ENCODE measurements at places on chromosomes 7 and 10.

- no peak for DNase-seq
Measured at GRCh38 chr7:7567898-7568531, 1.3 kb downstream of the MIOS start.

GRCh38 chr7:13988731-13989125 is 738 bp downstream of the ETV1 start:
- DNase-seq: peak; percentile 56

GRCh38 chr7:31811650-31812461 is 124.8 kb downstream of the PPP1R17 start:
- DNase-seq: no peak

DNA sequence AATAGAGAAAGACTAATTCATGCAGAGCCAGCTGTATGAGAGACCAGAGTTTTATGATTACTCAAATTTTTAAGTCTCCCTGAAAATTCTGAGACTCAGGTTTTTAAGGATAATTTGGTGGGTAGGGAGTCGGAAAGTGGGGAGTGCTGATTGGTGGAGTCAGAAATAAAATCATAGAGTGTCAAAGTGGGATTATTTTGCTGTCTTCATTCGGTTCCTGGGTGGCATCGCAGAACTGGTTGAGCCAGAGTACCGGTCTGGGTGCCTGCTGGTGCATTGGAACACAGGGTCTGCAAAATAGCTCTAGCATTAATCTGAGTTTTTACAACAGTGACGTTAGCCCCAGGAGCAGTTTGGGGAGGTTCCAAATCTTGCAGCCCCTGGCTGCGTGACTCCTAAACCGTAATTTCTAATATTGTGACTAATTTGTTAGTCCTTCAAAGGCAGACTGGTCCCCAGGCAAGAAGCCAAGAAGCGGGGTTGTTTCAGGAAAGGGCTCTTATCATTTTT is 32.4 kb downstream of the GPRIN2 start:
- no peak for DNase-seq

DNA sequence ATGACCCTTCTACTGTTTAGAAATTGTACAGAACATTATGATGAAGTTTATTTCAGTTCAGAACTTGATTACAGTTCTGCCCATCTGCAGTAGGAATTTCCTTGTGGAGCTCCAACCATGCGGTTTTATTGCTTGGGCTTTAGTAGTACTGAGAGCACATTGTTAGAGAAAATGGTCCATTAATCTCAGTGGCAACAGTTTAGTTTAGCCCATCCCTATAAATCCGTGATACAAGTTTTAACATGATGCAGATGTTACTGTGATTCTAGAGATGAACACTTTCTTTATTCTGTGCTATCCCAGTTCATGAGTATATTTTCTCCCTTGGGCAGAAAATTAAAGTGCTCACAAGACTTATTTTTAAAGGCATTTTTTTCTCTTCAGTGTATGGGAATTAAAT is 84.8 kb upstream of the FZD8 start:
- DNase-seq: no peak

- no peak for DNase-seq
Measured at GRCh38 chr7:80826520-80827238, 92.2 kb downstream of the SEMA3C start.

DNA sequence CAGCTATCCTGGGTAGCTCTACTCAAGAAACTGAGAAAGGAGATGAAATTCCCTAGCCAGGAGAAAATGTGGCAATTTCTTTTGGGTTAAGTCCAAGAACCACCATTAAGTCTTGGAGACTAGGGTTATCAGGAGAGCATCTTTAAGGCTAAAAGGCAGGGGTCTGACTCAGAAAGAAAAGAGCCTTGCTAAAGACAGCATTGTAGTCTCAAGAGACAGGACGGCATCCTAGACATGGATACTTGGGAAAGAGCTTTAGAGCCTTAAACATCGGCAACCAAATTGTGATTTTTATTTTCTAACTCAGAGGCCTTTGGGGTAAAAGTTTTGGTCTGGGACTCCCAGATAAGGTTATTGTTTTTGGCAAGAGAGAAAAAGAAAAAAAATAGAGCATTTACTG is 83.1 kb downstream of the FAS start:
- no peak for DNase-seq

DNA sequence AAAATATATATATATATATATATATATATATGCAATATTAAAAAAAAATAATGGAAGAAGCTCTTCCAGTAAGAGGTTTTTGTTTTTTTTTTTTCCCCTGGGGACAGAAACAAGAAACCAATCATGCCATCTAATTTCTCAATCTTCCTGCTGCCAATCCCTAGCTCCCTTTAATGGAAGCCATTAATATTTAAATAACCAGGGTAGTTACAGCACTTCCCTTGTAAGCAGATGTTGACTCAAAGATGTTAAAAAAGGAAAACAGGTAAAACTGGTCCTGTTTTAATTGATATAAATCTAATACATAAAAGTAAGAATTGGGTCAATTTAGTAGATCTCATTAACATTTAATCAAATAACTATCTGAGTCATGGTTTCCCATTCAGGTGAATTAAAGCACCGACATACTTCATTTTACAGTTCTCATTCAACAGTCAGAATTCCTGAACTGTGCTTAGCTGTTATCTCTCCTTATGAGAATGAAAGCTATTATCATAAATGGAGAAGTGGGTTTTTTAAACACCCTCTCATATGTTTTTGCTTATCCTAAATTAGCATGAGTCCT is 22.6 kb downstream of the CPVL start:
- no peak for DNase-seq

GRCh38 chr10:543131-543530 is 146.3 kb downstream of the DIP2C start:
- no peak for DNase-seq

GRCh38 chr7:154968336-154969001 is 34.5 kb downstream of the PAXIP1 start:
- no peak for DNase-seq

GRCh38 chr7:21580073-21580521 is 37.3 kb downstream of the DNAH11 start:
- no peak for DNase-seq

- DNase-seq: no peak
Measured at GRCh38 chr10:88687853-88688467, 18.1 kb upstream of the LIPK start.

DNA sequence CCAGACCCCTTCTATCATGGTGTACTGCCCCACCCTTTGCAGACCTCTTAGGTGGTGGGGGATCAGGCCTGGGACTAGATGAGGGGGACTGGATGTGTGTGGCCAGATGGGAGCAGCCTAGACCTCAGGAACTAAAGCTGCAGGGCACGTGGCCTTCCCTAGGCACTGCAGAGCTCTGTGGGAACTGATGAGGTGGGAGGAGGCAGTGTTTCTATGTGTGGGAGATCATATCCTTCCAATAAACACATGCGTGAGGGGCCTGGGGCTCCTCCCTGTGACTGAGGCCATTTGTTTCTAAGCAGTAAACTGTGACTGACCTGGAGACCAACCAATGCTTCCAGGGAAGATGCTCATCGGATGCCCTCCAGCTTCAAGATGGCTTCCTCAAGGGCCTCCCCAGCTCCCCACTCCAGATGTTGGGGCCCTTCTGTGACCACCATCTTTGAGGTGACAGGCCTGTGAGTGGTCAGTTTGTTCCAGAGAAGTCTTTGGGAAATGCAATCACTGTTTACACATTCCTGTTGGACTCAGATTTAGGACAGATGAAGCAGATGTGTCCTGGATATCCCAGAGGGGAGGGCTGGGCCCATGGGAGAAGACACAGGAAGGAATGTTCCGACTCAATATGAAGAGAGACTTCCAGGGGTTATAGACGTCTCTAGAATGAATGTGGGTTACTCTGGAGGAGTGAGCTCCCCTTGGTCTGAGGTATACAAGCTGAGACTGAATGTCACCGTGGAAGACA is 23.6 kb upstream of the ZCCHC24 start:
- DNase-seq: no peak

DNA sequence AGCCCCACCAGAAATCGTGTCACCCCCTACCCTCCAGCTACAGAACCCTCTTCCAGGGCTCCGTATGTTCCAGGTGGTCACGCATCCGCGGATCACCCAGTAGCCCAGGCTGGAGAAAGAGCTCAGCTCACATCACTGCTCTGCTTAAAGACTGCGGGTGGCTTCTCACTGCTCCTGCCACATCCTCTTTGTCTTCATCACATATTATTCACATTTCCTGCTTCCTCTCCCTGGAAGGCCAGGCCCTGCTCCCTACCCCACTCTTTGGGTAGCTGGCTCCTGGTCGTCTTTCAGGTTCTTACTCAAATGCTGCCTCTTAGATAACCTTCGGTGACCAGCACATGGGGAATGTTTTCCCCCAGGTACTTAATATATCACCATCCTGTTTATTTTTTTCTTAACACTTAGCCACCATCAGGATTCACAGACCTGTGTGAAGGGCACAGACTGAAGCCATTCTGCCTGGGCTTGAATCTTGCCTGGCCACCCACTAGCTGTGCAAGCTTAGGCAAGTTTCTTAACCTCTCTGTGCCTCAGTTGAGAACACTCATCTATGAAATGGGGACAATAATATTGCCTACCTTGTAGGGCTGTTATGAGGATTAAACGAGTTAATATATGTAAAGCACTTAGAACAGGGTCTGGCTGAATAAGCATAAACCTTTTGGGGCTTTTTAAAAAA is 307.8 kb downstream of the PRPF18 start:
- no peak for DNase-seq

GRCh38 chr10:47156873-47157272 is 143.1 kb upstream of the GDF10 start:
- DNase-seq: no peak

DNA sequence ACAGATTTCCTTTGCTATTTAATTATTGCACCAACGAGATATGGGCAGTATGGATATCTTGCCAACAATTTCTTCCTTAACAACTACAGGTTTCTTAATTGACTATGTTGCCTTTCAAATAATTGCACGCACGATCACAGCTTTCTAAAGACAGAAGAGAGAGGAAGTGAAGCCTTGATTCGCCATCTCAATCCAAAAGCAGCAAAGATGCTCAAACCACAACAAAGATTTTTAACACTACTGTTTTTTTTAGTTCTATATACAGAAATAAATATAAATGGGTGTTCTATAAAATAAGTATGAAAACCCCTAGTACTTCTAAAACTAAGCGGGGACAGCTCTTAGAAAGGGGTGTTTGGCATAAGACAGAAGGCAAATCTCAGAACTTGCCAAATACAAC is 251.3 kb downstream of the SFMBT2 start:
- no peak for DNase-seq

DNA sequence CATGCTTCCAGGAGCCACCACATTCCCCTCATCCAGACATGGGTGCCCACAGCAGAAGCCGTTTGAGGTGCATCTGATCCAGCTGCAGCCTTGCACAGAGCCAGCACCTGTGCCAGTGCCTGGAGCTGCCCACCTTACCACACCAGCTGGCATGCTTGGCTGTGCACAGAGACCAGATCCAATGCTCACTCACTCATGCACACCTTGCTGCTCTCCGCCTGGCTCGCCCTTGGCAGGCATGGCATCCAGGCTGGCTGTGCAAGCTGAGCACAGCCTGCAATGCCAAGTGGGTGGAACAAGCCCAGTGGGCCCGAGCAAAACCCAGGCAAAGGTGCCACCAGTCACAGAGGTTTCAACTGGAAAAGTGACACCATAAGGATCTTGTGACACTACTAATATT is 66.9 kb upstream of the SEMA3A start:
- no peak for DNase-seq

- DNase-seq: peak; percentile 26
Measured at GRCh38 chr10:113071446-113071845, 121.4 kb downstream of the TCF7L2 start.

DNA sequence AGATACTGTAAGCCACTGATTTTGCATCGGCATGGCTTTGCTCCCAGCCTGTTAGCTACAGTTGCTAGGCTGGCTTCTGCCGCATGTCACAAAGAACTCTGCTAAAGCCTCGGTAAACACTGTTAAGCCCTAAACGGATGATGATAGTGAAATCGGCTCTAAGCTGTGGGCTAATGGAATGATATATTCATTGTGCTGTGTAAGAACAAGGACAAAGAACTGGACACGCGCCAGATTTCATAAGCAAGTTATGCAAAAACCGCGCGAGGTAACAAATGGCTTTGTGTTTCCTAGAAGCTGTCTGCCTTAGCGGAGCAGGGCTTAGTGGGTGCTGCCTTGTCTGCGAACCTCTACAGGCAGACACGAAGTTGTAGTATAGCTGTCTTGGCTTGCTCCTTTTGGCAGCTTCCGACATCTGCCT is 331.3 kb upstream of the COBL start:
- no peak for DNase-seq

DNA sequence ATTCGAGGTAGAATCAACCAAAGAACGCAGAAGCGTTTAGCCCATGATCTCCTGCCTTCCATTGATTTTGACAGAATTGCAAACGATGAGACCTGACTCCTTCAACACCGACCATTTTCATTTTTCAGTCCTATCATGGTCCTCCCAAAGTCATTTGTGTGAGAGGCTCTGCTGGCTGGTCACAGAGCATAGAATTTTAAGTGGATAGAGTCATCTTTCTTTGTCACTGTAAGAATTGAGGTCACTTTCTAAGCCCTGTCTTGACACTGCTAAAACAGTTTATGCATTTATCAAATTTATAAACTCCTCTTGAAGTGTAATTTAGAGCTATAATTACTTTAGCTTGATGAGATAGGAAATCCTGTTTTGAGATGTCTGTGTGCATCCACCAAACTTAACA is 72.0 kb downstream of the UBE3C start:
- no peak for DNase-seq

- DNase-seq: no peak
Measured at GRCh38 chr7:70029993-70030392, 431.7 kb downstream of the AUTS2 start.

DNA sequence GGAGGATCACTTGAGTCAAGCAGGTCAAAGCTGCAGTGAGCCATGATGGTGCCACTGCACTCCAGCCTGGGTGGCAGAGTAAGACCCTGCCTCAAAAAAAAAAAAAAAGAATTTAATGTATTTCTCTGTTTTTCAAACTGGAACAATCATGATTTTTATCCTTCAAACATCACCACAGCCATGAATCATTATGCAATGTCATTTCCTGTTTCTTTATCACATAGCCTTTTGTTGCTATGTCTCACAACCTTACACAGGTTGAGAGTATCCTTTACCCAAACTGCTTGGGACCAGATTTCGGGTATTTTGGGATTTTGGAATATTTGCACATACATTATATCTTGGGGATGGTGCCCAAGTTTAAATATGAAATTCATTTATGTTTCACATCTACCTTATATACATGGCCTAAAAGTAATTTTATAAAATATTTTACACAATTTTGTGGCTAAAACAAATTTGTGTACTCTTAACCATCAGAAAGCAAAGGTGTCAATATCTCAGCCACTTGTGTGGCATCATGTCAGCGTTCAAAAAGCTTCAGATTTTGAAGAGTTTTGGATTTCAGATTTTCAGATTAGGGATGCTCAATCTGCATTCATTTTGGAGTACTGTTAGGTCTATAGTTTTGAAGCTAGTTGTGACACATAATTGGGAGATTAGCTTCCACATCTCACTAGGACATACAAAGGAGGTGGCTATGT is 8.2 kb downstream of the NT5C3A start:
- no peak for DNase-seq

GRCh38 chr10:24951201-24952142 is 934 bp downstream of the PRTFDC1 start:
- DNase-seq: peak; percentile 66

GRCh38 chr7:85033263-85033662 is 153.6 kb downstream of the SEMA3D start:
- no peak for DNase-seq
